HepG2 (cell line): ENCODE measurements at places on chromosomes 1 and 21.

DNA sequence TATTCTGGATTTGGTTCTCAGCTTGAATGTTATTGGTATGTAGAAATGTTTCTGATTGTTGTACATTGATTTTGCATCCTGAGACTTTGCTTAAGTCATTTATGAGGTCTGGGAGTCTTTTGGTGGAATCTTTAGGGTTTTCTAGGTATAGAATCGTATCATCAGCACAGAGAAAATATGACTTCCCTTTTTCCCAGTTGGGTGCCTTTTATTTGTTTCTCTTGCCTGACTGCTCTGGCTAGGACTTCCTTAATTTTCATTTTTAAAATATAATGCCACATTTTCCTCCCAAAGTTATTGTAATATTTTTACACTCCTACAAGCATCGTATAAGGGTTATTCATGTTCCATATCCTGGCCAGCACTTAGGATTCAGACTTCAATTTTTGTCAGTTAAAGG, 111.1 kb downstream of the FNBP1L start:
- no peak for DNase-seq
- H3K27ac ChIP-seq = no peak overlapping the region
- no peak overlapping the region for H3K4me3 ChIP-seq
- H3K4me1 ChIP-seq = peaks cover 14% of the 10 kb centered on the region

- H3K27ac ChIP-seq = no peak overlapping the region
- H3K36me3 ChIP-seq = peaks cover 30% of the 10 kb centered on the region
- H3K4me3 ChIP-seq = no peak overlapping the region
- H3K4me1 ChIP-seq = peaks cover 22% of the 10 kb centered on the region
These were observed 28.5 kb downstream of the ETNK2 start for GRCh38 chr1:204123376-204123775.

- peaks cover 22% of the 10 kb centered on the region; the same call in 2 of the 3 replicates for H3K27me3 ChIP-seq
- H3K4me3 ChIP-seq = no peak overlapping the region
- H3K4me1 ChIP-seq = 0 out of 2 replicates have a peak, but pooled peaks cover 5% of the 10 kb centered on the region
- no peaks in the 10 kb centered on the region for H3K36me3 ChIP-seq
- no peak for DNase-seq
- H3K27ac ChIP-seq = no peak overlapping the region
These were observed 1.1 kb upstream of the ST6GALNAC3 start for GRCh38 chr1:76073481-76073880.

GRCh38 chr1:107378866-107379265, 238.0 kb downstream of the NTNG1 start:
- H3K36me3 ChIP-seq = no peaks in the 10 kb centered on the region
- H3K27me3 ChIP-seq = no peaks in the 10 kb centered on the region
- H3K4me3 ChIP-seq = no peak overlapping the region
- H3K27ac ChIP-seq = no peak overlapping the region
- DNase-seq = no peak

GRCh38 chr1:160887071-160887470, 2.1 kb upstream of the ITLN1 start:
- no peaks in the 10 kb centered on the region for H3K36me3 ChIP-seq
- DNase-seq = no peak
- H3K27me3 ChIP-seq = no peaks in the 10 kb centered on the region; the same call in none of the 2 replicates
- H3K4me3 ChIP-seq = no peak overlapping the region
- H3K27ac ChIP-seq = no peak overlapping the region

- H3K4me3 ChIP-seq = no peak overlapping the region
- no peak for DNase-seq
- no peaks in the 10 kb centered on the region for H3K36me3 ChIP-seq
These were observed 9.8 kb downstream of the DNAJC6 start for GRCh38 chr1:65319141-65319540.

GRCh38 chr1:94873520-94874351, 53.2 kb downstream of the CNN3 start:
- H3K4me3 ChIP-seq = no peak overlapping the region
- H3K27me3 ChIP-seq = no peaks in the 10 kb centered on the region
- DNase-seq = no peak
- H3K4me1 ChIP-seq = no peaks in the 10 kb centered on the region
- H3K27ac ChIP-seq = no peak overlapping the region

DNA sequence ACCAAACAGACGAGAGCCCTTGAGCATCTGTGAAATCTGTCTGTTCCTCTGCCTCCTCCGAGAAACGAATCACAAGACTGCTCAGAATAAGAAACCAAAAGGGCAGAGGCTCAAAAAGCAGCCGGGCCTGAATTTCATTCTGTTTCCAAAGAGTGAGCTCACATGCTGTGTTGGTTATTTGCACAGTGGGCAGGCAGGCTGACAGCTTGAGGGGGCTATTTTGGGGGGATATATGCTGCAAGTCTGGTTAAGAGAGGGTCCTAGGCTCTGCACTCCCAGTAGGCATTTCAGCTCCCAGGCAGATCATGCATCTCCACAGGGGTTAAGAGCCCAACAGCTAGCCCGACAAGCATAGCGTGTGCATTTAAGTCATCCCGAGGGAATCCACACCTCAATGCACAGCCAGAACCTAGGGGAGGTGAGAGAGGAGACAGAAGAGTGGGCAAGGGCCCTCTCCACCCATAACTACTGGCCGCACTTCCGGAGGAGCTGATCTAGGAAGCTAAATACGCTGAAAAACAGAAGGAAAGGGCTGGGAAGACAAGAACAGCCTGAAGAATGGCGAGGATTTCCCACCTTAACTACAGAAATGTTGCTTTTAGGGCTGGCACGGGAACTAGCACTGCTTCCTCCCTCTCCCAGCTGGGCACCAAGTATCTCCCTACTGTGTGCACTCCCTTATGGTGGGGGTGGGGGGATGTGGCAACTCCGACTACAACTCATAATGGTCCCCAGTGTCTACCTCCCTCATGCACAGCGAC, 3.7 kb downstream of the PGBD5 start:
- H3K36me3 ChIP-seq = no peaks in the 10 kb centered on the region
- no peak overlapping the region for H3K27ac ChIP-seq
- H3K4me1 ChIP-seq = no peaks in the 10 kb centered on the region
- peaks cover 41% of the 10 kb centered on the region; the same call in 2 of the 3 replicates for H3K27me3 ChIP-seq
- H3K4me3 ChIP-seq = no peak overlapping the region

DNA sequence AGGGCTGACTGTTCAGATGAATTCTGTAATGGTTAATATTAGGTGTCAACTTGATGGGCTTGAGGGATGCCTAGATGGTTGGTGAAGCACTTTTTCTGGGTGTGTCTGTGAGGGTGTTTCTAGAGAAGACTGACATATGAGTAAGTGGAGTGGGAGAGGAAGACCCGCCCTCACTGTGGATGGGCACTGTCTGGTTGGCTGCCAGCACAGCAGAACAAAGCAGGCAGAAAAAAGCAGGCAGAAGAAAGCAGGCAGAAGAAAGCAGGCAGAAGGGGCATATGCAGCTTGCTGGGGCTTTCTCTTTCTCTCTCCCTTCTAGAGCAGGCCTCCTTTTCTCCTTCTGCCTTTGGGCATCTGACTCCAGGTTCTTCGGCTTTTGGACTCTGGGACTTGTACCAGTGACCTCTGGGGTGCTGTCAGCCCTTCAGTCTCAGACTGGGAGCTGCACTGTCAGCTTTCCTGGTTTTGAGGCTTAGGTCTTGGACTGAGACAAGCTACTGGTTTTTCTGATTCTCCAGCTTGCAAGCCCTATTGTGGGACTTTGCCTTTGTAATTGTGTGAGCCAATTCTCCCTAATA, 42.9 kb upstream of the CD2 start:
- no peaks in the 10 kb centered on the region for H3K4me1 ChIP-seq
- no peaks in the 10 kb centered on the region for H3K27me3 ChIP-seq
- H3K36me3 ChIP-seq = no peaks in the 10 kb centered on the region
- H3K27ac ChIP-seq = no peak overlapping the region
- DNase-seq = no peak

DNA sequence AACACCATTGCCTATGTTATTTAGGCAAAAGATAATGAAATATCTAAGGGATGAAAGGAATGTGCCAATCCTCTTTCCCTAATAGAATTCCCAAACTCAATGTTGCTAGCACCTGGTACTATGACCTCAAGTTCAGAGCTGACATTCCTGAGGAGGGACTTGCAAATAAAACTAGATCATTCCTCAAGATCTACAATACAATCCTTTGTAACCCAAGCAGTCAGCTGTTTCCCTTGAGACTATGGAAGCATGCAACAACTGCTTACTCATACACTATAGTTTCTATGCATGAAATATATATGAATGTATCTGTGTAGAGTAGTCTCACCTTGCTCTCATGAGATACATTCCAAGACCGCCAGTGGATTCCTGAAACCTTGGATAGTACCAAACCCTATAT, 65.0 kb downstream of the ABL2 start:
- H3K4me3 ChIP-seq = no peak overlapping the region
- H3K27ac ChIP-seq = no peak overlapping the region
- DNase-seq = peak; percentile 45
- peaks cover 24% of the 10 kb centered on the region for H3K4me1 ChIP-seq
